Activated CD4-positive, alpha-beta T cell treated with anti-CD3 and anti-CD28 coated beads for 24 hours (primary cell): ENCODE measurements at places on chromosomes 2 and 18.

DNA sequence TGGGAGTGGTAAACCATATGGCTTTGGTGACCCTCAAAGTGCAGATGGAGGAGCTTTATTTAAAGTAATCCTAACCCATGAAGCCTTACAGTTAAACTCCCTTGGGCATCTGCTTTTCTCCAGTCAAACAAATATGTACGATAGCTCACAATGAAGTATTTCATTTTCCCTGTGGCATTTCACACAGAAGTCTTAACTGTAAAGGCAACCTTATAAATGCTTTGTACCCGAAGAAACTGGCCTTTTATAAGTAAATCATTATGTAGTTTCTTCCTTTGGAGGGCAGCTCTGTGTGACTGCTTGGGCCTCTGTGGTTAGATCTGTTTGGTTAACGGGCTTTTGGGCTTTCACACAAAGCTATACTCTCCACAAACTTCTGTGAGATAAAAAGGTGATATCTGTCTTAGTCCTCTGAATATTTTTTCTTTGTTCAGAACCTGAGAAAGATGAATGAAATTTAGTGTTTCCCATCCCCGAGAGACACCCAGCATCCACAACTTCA is 46.6 kb downstream of the SCN1A start:
- no peak for DNase-seq

DNA sequence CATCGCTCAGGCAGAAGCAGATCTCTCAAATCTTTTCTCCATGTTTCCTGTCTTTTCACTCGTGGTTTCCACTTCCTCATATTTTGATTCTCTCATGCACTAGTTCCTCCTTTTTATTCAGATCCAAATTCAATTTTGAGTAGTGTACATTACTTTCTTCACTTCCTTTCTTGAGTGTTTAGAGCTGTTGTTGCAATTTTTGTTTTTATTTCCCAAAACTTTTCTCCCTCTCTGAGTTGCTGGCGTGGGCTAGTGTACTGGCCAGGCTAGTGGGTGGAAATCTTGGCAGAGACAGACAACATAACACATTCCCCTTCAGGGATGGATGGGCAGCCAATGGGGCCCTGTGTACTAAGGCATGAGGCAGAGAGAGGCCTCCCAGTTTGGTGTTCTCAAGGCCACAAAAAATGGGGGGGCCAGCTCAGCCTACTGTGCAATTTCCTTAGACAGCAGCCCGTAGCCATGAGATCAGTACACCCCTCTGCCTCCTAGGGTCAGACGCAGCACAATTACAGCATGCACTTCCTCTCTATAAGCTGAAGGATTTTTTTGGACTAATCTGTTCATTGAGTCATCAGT is 145.1 kb upstream of the PID1 start:
- no peak for DNase-seq

DNA sequence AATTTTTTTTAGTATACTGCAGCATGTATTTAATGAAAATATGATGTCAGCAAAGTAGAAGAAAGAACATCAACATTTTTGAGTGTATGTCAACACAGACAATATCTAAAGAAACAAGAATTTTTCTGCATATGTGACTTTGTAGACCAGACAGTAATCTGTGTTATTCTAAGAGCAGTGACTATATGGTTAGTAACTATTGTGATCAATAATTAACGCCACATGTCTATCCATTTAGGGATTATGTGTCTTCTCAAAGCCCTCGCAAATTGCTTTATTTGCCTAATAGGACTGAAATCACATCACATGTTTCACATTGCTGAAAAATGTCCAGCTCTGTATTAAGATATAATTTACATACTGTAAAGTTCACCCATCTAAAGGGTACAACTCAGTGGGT is 107.8 kb downstream of the GFPT1 start:
- DNase-seq = no peak

GRCh38 chr2:223069465-223069864 is 17.5 kb downstream of the KCNE4 start:
- no peak for DNase-seq

DNA sequence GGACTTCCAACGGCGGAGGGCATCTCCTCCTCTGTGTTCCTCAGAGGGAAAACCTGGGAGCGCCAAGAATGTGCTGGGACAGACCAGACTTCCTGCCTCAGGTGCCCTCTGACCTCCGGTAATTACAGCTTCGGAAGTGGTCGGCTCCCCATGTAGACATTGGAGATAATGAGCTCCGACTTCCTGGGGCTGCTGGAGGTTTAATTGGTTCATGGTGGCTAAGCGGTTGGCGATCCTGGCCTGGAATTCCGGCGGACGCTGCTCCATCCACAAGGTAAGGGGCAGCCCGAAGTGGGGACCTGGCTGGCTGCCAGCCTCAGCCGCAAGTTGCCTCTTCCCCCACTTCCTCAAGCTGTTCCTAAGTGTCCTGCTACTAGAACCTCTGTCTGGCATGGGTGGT is 83.2 kb upstream of the EPC2 start:
- DNase-seq = no peak

DNA sequence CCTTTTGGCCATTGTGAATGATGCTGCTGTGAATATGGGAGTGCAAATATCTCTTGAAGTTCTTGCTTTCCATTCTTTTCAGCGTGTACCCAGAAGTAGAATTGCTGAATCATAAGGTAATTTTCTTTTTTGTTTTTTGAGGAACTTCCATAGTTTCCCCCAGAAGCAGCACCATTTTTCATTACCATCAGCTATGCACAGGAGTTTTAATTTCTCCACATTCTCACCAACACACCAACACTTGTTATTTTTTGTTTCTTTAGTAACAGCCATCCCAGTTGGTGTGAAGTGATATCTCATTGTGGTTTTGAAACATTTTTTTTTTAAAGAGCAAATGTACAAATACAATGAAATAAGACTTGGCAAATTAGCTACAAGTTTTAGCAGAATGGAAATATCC is 21.3 kb downstream of the POU3F3 start:
- DNase-seq = no peak

- no peak for DNase-seq
Measured at GRCh38 chr2:143762176-143762928, 633.1 kb downstream of the ARHGAP15 start.

DNA sequence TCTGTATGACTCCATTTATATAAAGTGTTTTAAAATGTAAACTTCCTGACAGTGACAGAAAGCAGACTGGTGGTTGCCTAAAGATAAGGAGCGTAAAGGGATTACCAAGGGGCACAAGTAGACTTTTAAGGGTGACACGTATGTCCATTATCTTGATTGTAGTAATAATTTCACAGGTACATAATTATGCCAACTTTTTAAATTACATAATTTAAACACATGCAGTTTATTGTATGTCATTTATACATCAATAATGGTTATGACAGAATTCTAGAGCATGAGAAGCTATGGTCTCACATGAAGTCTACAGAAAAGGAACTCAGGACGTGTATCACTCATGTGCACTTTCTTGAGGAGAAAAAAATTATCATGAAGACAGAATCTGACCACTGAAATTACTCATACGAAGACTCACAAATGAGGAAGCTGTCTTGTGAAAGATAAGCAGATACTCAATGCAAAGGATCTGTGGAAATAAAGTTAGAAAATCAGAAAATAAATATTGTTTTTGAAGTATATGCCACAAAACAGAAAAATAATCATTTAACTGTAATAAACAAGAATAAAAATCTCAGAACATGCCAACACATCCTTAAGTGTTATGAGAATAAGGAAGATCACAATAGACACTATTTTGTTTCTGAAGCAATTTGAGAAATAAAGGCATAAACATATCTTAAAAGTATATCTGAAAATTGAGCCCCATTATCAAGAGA is 84.4 kb downstream of the TMEM131 start:
- DNase-seq = no peak

- DNase-seq = no peak
Measured at GRCh38 chr2:134463699-134464022, 209.8 kb downstream of the MGAT5 start.

DNA sequence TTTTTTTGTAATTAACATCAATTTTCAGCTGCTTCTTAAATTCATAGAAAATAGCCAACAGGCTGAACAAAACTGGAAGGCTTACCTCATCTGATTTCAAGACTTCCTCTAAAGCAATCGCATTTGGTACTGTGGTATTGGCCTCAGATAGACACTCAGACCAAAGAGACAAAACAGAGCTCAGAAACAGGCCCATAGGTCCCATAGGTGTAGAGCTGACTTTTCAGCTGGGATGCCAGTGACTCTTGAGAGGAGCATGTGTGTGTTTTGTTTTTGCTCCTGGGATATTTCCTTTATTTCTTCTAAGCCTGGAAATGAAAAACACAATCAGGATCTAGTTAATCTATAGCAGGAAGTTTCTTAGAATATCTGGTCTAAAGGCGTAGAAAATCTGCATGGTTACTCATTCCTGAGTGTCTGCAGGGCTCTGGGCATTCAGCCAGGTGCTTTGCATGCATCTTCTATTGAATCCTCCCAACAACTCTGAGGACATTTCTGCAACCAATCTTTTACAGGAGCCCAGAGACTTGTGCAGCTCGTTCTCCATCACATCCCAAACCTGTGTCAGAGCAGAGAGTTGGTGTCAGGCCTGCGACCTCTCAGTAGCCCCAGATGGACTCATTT is 190.8 kb downstream of the RTP5 start:
- DNase-seq = no peak

DNA sequence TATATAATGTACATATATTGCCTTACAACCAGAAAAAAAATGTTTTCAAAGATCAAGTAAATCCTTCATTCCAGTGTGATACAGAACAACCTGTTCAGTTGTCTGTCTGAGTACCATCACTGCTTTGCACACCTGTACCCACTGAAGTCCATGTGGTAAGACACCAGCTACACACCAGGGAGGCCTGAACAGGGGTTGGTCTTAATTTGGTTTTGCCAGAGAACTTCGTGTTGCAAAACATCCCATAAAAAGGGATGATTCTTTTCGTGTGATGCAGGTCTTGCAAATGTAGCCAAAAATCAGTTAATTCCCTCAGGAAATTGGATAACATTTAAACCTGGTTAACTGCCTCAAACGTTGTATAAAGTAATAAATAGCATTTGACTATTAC is 73.7 kb upstream of the SLC1A4 start:
- no peak for DNase-seq

- no peak for DNase-seq
Measured at GRCh38 chr2:62010632-62011256, 105.3 kb downstream of the COMMD1 start.

- peak; percentile 24 for DNase-seq
Measured at GRCh38 chr18:8045884-8046281, 478.8 kb downstream of the PTPRM start.

- DNase-seq = no peak
Measured at GRCh38 chr2:125259451-125259850, 1234.4 kb downstream of the CNTNAP5 start.

- no peak for DNase-seq
Measured at GRCh38 chr2:229388731-229389130, 117.6 kb upstream of the PID1 start.

DNA sequence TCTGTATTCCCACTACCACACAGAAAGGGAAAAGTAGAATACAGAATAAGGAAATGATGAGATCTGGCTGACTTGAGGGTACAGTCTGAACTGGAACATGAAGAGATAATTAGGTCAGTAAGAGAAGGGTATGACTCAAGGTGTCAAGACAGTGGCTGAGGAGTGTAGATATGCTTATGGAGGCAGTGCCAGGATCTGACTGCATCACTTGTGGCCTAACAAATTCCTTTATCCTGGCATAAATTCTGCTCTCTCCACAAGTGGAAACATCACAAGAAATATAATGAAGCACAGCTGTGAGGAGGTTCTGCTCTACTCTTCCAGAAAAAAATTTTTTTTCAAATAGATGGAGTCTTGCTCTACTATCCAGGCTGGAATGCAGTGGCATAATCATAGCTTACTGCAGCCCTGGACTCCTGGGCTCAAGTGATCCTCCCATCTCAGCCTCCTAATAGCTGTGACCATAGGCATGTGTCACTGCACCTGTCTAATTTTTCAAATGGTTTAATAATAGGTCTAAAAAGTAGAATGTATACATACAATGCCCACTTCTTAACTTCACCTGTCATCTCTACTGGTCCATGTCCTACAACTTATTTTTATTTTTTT is 85.3 kb downstream of the C2orf74 start:
- DNase-seq = no peak

- DNase-seq = peak; percentile 46
Measured at GRCh38 chr2:238158509-238159070, at the start of gene ERFE. Gene ERFE (plus strand): TSS chr2:238158970. CDS start chr2:238159008, 38 bp downstream.

DNA sequence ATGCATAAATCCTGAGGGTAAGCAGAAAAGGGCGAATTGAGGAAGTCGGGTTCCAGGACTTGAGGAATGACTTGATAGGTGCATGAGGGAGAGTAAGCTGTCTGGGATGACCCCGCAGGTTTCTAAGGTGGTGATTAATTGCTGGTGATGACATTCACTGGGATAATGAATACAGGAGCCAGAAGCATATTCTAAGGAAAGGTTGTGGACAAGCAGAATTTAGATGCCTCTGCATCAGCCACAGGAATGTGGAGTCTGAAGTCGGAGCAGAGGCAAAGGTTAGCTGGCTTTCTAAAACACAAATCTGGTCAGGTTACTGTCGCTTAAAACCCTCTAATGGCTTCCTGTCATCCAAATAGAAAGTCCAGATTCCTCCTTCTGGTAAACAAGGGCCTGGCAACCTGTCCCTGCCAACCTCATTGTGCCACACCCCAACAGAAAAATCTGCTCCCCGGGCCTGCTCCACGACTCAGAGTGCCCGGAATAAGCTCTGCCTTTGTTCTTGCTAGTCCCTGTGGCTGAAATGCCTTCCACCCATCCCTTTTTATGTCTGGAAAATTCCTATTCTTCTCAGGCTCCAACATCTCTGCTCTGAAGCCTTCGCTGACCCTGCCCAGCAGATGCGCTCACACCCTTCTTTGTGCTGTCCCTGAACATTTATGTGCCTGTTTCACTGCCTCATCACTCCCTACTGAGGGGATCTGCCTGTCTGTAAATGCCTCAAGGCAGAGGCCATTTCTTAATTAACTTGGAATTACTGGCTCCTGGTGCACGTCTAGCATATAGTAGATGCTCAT is 11.3 kb upstream of the TMEM214 start:
- no peak for DNase-seq

DNA sequence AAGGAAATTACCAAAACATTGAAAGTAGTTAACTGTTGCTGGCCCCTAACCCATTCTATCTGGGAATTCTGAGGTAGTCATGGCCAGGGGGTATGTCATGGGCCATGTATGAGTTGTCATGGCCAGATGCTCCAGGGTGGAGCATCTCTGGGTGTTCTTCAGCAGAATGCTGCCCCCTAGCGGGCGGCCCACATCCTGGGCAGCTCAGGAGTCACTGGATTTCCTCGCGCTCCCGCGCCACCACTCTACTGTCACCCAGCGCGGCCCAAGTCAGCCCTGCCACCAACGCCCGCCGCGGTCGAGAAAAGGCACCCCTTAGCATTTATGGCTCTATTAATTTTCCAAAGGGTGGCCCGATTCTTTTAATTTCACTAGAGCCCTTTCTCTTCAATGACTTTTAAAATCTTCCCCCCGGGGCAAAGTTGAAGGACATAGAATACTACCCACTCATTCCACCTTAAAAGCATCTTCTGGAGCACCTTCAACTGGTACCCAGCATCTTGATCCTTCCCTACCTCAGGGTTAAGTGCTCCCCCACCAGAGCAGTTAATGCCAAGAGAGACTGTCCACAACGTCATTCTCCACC is 41.6 kb downstream of the PKDCC start:
- DNase-seq = peak; percentile 42

- no peak for DNase-seq
Measured at GRCh38 chr2:35864141-35864540, 491.4 kb upstream of the CRIM1 start.
